ENCODE measurements at places on chromosomes 1 and 21.

DNA sequence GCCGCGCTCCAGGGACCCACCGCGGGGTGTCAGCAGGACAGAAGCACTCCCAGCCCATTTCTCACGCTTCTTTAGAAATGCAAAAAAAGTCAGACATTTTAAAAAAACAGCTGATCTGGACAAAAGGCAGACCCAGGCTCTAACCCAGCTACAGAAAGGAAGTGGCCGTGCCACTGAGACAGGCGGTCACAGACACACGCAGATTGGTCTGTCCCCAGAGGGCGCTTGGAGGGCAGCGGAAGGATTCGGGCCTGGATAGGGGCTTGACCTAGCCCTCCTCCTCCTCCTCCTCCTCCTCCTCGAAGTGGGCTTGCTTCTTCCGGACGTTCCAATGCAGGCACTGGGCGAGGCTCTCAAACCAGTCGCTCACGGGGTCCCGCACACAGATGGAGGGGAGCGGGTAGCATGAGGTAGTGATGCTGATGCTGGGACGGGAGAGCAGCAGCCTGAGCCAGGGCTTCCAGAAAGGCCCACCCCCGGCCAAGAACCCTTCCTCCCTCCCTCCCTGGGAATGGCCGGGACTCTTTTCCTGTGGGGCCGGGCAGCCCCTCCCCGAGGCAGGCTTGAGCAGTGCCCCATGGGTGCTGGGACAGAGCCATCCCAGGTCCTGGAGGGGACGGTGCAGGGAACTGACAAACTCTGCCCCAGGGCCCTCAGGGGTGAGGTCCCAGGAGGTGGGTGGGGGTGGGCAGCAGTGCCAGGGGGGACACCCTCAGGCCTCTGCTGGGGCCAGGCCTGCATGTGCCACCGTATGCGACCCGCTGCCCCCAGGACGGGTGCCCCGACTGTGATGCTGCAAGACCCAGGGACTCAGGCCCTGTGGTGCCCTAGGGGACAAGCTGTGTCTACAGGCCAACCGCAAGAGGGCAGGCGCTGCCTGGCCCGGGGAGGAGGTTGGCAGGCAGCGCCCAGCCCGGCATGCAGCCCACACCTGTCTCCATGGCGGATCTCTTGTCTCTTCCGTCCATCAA lies 25.3 kb downstream of the NADK start:
- DNase-seq: no peak

- DNase-seq: no peak
Observed at GRCh38 chr1:94951509-94952208, 24.7 kb upstream of the CNN3 start.

DNA sequence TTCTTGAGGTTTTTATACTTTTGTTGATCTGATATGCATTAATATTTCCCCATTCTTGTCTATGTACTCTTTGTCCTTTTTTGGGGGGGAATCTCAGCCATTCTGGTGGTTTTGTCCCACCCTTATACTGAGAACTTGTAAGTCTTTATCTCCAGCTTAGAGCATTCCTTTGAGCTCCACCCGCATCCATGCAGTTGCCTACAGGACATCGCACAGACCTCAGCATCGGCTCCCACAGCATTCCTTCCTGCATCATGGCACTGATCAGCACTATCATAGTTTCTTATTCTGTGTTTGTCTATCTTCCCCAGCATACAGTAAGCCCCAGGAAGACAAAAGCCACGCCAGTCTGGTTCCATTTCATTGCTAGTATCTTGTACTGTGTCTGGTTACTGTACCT lies 33.0 kb downstream of the HHAT start:
- DNase-seq: no peak

GRCh38 chr1:22914633-22915217 lies 57.9 kb downstream of the LACTBL1 start:
- no peak for DNase-seq

DNA sequence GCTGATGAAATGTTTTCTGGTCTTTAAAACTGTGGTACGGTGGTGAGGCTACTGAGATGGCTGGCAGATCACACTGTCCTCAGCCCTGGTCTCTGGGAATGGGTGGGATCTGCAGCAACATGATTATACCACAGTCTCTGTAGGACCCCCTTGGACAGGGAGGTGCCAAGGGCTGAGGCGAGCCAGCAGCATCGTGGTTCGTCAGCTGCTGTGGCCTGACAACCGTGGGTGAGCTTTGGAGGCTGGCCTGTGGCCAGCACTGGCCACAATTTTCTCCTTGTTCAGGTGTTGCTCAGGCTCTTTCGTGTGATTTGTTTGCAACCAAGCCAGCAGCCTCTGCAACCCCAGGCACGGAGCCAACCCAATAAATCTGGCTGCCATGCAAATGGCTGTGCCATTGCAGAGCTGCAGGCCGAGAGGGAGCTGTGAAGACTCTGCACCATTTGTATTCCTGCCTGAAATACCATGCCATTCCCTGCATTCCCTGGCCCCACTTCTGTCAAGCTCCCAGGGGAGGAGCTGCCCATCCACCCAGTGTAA lies 70.9 kb downstream of the PCP4 start:
- DNase-seq: no peak

- no peak for DNase-seq
Observed at GRCh38 chr1:17903386-17903785, 148.3 kb downstream of the ACTL8 start.

DNA sequence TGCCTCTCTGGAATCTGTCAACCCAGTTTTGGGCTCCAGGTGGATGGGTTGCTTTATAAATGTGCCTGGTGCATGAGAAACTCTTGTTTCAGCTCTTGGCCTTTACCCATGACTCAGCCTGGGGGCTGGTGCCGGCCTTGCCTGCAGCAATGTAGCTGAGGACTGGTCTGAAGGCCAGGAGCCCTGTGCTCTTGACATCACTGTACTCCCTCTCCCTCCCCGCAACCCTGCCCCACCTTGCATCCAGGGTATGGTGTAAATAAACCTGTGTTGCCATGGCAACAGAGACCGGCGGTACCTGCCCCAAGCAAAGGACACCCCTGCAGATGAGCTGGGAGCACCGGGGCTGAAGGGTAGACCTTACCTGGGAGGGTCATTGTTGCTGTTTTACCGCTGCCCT lies 13.3 kb downstream of the FAM151A start:
- no peak for DNase-seq
